ENCODE measurements at places on chromosomes 12 and 14. TPM values are rescaled to one million over a fixed set of nuclear protein-coding genes. Genes with fewer than 3 reads are reported as not detected.

MYL6 gene
- total RNA-seq: 1,476 TPM

MDP1 gene
- 58.8 TPM for total RNA-seq

PLXNC1 gene
- 1.8 TPM for total RNA-seq

GRCh38 chr14:53807542-53807941, 149.1 kb downstream of the BMP4 start:
- no peaks in the 10 kb centered on the region for H3K4me1 ChIP-seq
- no peaks in the 10 kb centered on the region for H3K36me3 ChIP-seq
- no peaks in the 10 kb centered on the region for H3K27me3 ChIP-seq

GRCh38 chr14:100584056-100585031, 2.9 kb downstream of the BEGAIN start:
- H3K4me1 ChIP-seq: no peaks in the 10 kb centered on the region
- H3K36me3 ChIP-seq: no peaks in the 10 kb centered on the region
- H3K27ac ChIP-seq: no peak overlapping the region
- no peak for DNase-seq
- no peak overlapping the region for H3K4me3 ChIP-seq

- no peak overlapping the region for H3K4me3 ChIP-seq
- H3K36me3 ChIP-seq: no peaks in the 10 kb centered on the region
- H3K27ac ChIP-seq: no peak overlapping the region
These were observed 51.2 kb upstream of the AMN start for GRCh38 chr14:102870994-102871831.
